ENCODE measurements at places on chromosomes 16 and 17.

- no peak for DNase-seq
Observed at GRCh38 chr16:1154887-1155331, 2.0 kb downstream of the CACNA1H start.

DNA sequence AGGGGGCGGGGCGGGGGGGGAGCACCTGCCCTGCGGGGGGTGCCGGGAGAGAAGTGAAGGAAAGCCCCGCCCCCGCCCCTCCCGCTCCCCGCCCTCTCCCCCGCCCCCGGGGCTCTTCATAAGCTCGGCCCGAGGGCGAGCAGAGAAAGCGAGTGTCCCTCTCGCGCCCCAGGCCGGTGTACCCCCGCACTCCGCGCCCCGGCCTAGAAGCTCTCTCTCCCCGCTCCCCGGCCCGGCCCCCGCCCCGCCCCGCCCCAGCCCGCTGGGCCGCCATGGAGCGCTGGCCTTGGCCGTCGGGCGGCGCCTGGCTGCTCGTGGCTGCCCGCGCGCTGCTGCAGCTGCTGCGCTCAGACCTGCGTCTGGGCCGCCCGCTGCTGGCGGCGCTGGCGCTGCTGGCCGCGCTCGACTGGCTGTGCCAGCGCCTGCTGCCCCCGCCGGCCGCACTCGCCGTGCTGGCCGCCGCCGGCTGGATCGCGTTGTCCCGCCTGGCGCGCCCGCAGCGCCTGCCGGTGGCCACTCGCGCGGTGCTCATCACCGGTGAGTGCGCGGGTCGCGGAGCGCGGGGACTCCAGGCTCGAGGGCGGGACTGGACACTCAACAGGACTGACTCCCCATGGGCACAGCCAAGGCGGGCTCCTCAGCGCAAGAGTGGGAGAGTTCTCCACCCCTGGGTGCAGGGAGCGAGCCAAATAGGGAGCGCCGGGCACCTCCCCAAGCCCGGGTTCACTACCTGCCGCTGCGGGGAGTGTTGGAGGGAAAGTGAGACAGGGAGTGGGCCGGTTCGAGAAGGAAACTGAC lies at the start of gene HSD11B2:
TSS of gene HSD11B2 (plus strand) at position 145 of the 798 bp plus-strand sequence. CDS start at position 273, 128 bp downstream.
- DNase-seq: no peak

- no peak for DNase-seq
Observed at GRCh38 chr16:68728523-68728922, 8.6 kb upstream of the CDH1 start.

DNA sequence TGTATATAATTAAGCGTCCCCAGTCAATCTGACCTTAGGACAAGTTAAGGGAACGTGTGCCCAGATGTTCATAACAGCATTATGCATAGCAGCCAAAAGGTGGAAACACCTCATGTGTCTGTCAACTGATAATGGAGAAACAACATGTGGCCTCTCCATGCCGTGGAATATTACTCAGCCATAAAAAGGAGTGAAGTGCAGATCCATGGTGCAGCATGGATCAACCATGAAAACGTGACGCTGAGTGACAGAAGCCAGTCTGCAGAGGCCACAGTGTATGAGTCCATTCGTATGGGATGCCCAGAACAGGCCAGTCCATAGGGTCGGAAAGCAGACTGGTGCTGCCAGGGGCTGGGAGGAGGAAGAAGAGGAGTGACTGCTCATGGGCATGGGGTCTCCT lies 161.0 kb upstream of the CIBAR2 start:
- DNase-seq: no peak

DNA sequence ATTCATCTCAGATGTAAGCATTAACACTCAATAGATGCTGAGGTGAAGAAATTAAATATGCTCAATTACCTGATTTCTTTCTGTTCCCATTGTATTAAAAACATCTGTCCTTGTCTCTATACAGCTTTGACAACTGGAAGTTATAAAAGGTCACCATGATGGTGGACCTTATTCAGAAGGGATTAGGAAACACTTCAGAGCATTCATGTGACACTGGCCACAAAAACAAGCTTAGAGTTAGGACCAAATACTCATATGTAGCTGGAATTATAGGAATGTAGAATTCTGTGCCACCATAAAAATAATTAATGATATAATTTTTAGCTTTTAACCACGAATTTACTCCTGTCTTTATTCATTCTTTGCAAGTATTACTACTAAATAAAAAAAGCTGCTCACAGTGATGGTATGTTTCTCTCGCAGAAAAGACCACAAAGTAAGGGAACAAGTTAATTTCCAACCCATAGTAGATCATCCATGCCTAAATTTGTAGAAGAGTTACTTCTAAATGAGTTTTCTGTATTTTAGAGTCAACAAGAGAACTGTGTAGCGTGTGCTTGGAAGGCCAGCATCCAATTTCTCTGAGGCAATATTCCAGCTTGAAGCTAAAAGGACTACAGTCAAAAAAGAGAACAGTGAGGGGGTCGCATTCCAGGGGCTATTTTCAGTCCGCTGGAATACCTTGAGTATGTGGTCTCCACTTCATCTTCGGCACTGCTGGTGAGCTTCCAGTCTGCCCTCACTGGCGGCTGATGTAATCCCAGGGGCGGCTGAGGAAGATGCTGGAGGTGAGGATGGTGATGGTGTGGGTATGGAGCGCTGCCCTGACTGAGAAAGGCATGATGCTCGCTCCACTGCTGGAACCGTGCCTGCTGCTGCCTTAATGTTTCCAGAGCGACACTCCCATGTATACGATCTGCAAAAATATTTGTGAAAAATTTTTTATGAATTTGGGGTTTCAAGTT lies 63.7 kb downstream of the CACNG1 start:
- no peak for DNase-seq

DNA sequence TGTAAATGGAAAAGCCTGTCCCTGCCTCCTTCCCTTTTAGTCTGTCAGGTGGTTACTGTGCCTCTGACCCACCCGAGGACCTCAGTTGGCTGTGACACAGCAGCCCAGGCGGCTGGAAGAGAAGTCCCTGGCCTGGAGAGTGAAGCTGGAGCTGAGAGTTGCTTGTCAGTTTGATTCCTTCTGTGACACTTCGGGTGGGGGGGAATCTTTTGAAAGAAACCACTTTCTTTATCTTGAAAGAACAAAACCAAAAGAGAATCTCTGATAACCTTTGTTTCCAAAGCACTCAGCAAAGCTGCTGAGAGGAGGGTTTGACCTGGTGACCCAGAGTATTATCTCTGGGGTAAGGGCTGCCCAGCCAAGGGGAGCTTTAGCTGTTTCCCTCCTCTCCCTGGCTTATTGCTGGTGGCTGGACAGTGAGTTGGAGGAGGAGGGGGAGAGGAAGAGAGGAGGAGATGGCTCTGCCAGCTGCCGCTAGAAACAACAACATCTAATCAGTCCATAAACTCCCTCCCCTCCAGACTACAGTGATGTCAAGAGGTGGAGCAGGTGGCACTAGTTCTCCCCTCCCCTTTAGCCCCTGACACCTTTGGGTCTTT lies 34.0 kb downstream of the YPEL2 start:
- no peak for DNase-seq

- DNase-seq: no peak
Observed at GRCh38 chr17:30556374-30557332, 79.4 kb downstream of the GOSR1 start.

- DNase-seq: no peak
Observed at GRCh38 chr16:68319185-68319908, 8.5 kb downstream of the PRMT7 start.

- DNase-seq: no peak
Observed at GRCh38 chr17:30570596-30571265, 93.5 kb downstream of the GOSR1 start.

GRCh38 chr17:12659500-12659899 lies 6.2 kb upstream of the MYOCD start:
- no peak for DNase-seq

- DNase-seq: no peak
Observed at GRCh38 chr17:71486261-71486660, 634.6 kb upstream of the SOX9 start.

DNA sequence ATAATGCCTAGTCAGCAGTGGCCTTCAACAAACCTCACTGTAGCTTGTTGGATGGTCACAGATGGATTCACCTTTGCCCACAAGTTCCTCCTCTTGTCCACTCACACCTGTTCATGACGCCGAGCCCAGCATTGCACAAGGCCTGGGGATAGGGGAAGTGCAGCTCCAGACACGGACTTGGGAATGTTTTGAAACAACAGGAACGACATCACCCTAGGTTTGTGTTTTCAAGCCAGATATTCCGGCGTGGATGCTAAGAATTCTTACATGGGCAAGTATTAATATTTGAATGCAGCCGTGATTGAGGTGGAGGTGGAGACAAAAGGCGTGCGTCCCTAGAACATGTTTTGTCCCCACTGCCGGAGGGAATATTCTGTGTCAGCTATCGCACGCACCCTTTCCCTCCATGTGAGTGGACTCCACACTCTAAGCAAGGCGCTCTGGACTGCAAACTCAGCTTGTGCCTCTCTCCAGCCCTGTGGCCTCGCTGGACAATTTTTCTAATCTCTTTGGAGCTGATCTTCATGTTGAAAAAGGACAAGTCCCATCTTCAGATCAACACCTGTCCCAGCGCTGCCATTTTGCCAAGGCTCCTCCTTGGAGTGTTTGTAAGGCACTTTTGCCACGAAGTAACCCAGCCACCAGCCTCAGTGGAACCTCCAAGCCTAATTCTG lies 2.0 kb upstream of the BANP start:
- no peak for DNase-seq

DNA sequence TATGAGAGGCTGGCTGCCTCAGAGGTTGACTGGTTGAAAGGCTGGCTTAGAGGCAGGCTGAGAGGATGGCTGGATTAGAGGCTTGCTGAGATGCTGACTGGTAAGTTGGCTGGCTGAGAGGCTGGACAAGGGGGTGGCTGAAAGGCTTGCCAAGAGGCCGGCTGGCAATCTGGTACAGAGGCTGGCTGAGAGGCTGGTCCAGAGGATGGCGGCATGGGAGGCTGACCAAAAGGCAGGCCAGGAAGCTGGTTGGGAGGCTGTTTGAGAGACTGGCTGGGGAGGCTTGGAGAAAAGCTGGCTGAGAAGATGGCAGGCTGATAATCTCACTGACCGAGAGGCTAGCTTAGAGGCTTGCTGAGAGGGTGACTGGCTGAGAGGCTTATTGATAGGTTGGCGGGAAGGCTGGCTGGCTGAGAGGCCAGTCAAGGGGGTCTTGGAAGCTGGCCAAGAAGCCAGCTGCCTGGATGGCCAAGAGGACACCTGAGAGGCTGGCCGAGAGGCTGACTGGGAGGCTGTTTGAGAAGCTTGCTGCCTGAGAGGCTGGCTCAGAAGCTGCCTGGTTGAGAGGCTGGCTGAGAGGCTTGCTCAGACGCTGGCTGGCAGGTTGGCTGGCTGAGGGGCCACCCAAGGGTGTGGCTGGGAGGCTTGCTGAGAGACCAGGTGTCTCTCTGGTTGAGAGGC lies 34.2 kb upstream of the ACSM2B start:
- no peak for DNase-seq

All from stimulated activated CD4-positive, alpha-beta T cell treated with anti-CD3 and anti-CD28 coated beads, Interleukin-15, amount 100 ng/mL, for 1 hour (primary cell).